Prostate gland (tissue), 2 donors: ENCODE measurements at places on chromosomes 12 and 14.

- no peak for DNase-seq
Observed at GRCh38 chr14:29759521-29760340, 167.9 kb downstream of the PRKD1 start.

DNA sequence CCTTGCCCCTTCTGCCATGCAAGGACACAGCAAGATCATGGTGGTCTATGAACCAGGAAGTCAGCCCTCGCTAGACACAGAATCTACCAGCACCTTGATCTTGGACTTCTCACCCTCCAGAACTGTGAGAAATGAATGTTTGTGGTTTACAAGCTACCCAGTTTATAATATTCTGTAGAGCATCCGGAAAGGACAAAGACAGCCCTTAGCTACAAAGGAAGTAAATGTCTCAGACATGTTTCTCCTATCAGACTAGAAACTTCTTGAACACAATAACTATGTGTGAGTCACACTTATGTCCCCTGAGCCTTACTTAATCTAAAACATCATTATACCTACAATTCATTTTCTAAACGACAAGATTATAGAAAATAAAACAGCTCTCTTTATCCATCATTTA lies 176.7 kb downstream of the KLHL28 start:
- DNase-seq = no peak

GRCh38 chr12:68418137-68418460 lies 85.9 kb upstream of the MDM1 start:
- DNase-seq = no peak

DNA sequence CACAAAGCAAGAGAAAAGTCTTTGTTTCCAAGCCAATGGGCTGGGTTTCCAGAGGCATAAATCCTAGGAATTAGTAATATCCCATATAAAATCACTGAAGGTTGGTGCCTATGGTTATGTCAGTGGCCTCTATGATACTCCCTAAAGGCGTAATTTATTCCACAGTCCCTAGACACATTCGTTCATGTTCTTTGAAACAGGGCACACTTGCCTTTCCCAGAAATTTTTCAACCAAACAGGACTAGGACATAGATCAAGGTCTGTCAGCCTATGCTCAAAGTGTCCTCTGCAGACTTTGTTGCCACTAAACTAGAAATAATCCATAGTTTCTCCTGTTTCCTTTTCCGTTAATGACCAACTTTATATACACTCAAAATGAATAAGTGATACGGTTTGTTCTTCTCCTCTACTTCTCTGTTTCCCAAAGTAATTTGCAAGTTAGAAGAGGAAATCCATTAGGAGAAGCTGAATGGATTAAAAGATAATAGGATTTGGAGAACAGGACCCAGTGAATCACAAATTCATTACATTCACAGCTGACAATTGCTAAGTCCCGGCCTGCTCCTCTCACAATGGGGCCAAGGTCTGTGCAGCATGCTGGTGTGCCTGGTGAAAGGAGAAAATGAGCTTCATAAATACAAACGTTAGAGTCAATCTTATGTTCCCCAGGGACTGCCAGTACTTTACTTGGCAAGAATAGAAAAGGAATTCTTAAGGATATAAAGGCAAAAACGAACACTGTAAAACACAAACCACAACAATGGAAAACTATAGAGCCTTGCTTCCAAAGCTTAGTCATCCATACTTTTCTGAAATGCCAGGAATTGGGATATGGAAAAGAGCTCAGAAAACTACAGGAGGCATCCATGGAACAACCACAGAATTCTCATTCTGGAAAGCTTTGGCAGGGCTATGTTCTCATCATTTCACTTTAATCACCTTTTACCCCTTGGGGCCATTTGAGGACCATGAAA lies 966.2 kb downstream of the NRXN3 start:
- DNase-seq = no peak

GRCh38 chr12:65634626-65635331 lies 189.5 kb upstream of the HMGA2 start:
- no peak for DNase-seq

DNA sequence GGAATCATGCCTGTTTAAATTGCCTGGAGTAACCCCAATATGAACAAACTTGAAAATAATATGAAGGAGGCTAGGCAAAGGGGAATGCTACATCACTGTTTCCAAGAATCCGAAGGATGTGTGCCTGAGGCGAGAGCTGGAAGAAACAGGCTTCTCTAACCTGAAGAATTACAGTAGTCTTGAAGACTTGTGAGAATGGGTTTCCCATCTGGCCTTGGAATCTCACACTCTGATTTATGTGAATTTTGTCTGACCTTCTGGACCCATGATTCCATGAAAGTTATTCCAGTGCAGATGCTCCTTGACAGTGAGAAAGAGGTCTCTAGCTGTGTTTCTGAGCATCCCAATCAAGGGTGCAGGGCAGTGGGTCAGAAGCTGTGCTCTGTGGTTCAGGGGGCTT lies 122.1 kb upstream of the PARP11 start:
- DNase-seq = no peak

DNA sequence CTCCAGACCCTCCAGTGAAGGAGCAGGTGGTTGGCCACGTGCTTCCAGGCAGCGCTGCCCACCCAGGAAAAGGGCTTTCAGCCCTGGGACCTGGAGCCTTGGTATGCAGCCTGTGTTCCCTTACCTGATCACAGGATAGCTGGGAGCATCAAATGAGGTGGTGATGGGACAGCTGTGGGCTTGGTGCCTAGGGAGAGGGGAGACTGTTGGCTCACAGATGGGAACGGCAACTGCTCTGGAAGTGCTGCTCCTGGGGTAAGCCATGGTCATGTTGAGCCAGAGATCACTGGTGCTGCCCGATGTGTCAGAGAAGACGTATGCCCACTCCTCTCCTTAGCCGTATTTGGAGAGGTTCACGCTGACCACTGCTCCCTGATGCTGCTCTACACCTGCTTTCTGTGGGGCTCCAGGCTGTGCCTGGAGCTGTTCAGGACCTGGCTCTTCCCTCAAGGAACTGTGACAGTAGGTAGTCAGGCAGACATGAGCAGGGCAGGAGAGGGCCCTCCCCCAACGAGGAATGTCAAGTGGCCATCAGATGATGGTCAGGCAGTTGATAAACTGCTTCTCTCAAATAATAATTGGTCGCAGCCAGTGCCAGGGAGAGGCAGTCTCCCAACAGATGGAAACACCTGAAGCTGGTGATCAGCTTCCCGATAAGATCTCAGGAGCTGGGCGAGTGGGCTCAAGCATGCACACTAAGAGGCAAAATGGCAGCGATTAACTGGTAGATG lies 2.8 kb upstream of the CYP46A1 start:
- no peak for DNase-seq

DNA sequence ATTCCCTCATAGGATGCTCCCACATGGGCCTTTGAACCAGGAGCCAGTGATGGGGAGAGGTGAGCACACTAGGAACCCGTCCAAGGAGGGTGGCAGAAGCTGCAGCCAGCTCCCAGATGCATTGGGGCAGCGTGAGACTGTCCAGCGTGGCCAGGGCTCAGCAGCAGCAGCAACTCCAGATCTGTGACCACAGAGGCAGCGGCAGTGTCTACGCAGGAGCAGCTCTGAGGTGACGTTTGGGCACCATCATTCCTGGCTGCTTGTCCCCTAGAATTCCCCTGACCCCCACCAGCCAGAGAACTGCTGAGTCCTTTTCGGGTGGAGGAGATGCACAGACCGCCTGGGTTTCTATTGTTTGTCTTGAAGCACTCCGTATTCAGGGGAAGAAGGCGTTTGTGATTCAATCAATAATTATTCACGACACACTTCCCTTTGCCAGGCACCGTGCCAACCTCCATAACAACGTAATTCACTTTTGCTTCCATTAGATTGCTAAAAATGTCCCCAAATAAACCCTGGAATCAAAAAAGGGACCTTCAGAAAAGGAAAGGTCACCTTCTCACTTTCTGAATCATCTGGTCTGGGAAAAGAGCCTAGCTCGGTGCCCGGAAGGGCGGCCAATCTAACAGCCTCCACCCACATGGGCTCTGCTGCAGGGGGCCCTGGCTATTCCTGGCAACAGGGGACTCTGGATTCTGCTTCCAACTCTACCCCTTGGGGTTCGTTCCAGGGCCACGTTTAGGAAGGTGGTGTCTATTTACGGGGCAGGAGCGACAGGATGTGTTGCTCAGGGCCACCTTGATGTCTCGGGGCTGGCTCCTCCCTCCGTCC lies 11.4 kb upstream of the BDKRB2 start:
- DNase-seq = no peak

DNA sequence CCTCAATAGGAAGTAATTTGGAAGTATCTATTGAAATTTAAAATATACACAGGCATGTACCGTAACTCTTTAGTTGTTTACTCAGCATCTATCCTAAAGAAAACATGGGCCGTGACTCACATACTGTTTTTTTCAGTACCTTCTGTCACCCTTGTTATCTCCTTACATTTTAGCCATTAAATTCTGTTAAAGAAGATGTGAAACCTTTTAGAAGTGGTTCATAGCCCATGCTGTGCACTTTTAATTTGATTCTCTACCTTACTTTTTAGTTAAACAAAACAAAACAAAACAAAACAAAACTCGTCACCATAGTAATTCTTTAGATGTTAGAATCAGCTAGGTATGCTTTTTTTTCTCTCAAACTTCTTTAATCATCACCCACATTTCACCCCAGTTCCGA lies 494.4 kb upstream of the RGS6 start:
- no peak for DNase-seq

DNA sequence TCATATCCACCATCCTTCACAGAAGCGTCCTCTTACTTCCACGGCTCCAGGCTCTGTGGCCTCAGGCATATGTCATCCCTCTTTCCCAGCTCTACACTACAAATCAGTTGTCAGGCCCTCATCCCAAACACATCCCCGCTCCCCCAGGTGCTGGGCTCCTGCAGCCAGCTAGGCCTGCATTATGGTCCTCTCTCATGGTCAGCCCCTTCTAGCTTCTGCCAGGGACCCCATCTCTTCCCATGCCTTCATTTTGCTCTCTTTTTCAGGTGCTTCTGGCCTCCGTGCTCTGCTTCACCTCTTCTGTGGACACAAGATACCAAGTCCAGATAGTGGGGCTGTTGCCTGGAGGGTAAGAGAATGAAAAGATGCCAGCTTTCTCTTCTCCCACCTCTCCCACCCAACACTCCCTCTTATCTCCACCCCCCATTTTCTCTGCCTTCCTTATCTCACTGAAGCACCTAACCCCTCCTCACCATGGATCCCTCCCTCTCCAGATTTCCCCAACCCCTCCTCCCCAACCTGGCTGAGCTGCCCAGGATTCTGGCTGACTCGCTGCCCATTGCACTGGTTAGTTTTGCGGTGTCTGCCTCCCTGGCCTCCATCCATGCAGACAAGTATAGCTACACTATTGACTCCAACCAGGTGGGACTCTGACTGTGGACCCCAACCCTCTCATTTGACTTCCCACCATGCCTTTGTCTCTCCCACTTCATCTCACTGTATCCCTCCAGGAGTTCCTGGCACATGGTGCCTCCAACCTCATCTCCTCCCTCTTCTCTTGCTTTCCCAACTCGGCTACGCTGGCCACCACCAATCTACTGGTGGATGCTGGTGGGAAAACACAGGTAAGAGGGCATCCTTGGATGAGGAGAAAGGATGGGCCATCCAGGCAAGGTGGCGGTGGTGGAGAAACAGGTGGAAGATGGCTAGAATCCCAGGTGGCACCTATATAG lies 10.4 kb downstream of the B4GALNT1 start:
- DNase-seq = no peak

- DNase-seq = no peak
Observed at GRCh38 chr12:101221301-101221700, 11.3 kb upstream of the SLC5A8 start.

DNA sequence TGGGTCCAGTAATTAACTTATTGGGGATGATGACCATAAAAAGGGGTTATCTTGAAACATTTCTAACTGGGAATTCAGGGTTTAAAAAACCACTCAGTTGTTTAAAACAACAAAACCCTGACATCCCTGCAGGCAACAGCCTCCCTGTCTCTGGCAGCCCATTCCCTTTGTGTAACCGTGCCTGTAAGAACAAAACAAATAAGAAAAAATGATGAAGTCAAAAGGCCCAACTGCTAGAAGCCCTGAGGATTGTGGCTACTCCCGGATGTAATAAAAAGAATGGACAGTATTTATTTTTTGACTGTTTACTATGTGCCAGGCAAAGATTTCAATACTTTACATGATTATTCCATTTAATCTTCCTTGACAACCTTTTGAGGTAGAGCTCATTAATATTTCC lies 75.3 kb downstream of the TMCC3 start:
- no peak for DNase-seq

DNA sequence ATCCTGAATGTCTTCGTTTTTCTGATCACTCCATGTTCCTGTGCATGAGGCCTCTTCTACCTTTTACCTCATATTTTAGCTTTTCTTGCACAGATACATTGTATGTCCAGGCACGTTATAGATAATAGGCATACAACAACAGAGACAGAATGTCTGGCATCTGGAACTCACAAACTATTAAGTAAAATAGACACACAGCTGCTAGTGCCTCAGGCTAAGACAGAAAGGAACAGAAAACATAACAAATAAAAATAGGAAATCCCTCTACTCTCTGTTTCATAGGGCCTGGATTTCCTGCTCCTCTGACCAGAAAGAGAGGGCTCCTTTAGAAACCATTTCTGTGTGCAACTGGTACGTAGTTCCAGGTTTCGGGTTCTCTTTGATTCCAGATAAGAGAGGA lies 48.6 kb downstream of the ATXN7L3B start:
- no peak for DNase-seq

DNA sequence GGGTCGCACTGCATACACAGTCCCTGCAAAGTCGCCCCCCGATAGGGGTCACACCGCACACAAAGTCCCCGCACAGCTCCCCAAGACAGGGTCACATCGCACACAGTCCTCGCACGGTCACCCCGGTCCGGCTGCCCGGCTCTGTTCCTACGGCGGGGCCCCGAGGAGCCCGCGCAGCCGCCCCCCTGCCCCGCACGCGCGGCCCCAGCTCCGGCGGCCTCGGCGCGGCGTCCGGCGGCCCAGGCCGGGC lies 300 bp downstream of the SSH1 start:
- DNase-seq = no peak
